ENCODE measurements at places on chromosomes 1 and 21.

DNA sequence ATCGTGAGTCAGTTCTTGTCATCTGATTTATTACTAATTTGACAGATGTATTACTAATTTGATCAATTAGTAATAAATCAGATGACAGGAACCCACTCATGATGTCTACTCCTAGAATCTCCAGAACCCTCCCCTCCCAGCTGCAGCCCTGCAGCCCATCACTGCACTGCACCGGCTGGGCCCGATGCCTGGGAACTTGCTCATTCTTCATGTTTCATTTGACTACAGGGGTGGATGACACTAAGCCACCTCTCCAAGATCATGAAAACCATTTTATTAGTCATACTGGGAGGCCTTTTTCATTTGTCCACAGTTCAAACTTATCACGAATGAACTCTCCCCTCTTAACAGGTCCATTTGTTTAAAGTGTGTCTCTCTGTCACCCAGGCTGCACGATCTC is 41.0 kb downstream of the KCNH1 start:
- DNase-seq: no peak

DNA sequence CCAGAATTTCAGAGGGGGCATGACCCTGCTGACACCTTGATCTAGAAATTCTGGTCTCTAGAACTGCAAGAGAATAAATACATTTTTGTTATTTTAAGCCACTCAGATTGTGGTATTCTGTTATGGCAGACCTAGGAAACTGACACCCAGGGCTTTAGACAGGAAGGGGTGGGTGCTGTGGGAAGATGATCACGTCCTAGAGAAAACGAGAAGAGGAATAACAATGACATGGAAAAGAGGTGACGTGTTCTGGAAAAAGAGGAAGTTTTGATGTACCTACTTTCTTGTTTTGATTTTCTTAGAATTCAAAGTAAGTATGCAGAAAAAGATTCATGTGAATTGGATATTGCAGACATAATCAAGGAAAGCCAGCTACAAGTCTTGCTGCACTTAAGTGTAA is 232.9 kb upstream of the RUNX1 start:
- DNase-seq: no peak

DNA sequence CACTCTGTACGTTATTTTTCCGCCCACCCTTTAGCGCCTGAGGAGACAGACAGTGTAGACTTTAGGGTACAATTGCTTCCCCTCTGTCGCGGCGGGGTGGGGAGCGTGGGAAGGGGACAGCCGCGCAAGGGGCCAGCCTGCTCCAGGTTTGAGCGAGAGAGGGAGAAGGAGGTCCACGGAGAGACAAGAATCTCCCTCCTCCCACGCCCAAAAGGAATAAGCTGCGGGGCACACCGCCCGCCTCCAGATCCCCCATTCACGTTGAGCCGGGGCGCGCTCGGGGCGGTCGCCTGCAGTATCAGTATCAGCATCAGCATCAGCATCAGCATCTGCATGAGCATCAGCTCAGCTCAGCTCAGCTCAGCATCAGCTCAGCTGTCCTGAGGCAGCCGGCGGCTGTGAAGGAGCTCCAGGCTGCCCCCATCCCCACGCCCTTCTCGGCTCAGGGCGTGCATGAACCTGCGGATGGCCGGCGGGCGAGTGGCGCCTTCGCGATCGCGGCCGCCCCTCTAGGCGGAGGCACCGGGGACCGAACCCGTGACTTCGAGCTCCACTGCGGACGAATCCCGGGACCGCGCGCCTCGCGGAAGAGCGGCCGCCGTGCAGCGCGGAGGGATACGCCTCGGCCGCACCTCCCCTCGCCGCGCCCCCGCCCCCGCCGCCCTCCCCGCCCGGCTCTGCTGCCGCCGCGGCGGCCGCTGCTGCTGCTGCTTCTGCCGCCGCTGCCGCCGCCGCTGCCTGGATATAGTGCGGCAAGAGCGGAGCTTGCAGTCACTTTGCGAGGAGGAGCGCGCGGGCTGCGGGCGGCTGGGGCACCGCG is at the start of gene NCAM2:
Gene NCAM2, plus strand, starts transcription at position 774 of the 820 bp plus-strand sequence.
- no peak for DNase-seq

- DNase-seq: no peak
Measured at GRCh38 chr1:31505911-31506497, 70.3 kb upstream of the TINAGL1 start.

DNA sequence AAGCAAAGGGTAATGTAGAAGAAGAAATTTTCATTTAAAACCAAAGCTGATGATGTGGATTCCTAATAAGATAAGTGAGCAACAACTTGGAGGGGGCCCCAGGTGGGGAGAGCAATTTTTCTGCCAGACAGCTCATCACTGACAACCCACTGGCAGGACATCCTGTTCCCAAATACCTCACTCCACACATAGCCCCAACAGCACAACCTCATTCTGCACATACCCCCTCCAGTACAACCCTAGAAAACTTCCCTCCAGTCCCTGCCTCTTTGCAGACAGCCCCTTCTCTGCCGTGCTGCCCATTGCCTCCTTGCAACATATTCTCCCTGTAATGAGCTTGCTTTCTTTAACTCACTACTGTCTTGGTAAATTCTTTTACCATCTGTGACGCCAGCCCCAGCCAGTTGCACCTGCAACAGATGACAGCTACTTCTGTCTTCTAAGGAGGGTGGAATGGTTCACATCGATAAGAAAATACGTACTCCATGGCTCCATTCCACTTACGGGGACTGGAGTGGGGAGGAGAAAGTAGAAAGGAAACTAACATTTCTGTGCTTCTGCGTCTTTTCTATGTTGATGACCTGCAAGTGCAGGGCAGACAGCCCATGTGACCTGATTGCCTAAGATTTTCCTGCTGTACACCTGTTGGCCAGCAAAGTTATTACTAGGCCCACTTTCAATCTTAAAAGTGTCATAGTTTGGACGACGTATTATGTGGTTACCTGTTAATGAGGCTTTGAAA is 14.7 kb downstream of the RHEX start:
- DNase-seq: no peak

- DNase-seq: no peak
Measured at GRCh38 chr1:186483561-186483960, 22.6 kb upstream of the PDC start.
